ENCODE measurements at places on chromosomes 1 and 21. TPM values are rescaled to one million over a fixed set of nuclear protein-coding genes. Genes with fewer than 3 reads are reported as not detected.

VAV3 gene
- 9.6 TPM for total RNA-seq

- no peak for DNase-seq
Observed at GRCh38 chr1:56644919-56645676, at the start of gene PRKAA2. Gene PRKAA2, plus strand, starts transcription at chr1:56645314. Its CDS starts 74 bp downstream, at chr1:56645388.

- DNase-seq, result no peak
Observed at GRCh38 chr1:3168678-3169077, 99.7 kb downstream of the PRDM16 start.

DNA sequence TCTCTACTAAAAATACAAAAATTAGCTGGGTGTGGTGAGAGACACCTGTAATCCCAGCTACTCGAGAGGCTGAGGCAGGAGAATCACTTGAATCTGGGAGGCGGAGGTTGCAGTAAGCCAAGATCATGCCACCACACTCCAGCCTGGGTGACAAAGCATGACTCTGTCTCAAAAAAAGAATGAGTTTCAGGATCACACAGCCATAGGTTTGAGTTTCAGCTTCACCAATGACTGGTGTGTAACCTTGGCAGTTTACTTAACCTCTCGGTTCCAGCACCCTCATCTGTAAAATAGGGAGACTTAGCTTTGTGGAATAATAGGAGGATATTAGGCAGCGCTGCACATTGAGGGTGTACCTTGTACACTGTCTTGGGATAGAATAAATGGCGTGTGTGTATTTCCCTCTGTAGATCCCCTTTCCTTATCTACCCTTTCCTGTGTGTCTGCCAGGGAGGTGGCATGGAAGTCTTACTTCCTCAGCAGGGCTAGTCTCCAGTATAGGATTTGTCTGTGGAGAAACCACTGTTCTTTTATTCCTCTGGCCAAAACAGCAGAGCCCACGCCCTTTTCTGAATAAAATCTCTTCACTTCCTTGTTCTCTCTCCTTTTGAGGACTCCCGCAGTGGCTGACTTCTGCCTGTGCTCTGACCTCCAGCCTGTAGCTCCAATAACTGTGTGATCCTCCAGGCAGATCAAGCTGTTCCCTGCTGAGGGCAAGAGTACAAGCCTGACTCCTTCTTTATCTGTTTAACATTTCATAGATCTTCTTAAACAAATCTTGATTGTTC, 90.4 kb downstream of the HHAT start:
- DNase-seq, result no peak

DNA sequence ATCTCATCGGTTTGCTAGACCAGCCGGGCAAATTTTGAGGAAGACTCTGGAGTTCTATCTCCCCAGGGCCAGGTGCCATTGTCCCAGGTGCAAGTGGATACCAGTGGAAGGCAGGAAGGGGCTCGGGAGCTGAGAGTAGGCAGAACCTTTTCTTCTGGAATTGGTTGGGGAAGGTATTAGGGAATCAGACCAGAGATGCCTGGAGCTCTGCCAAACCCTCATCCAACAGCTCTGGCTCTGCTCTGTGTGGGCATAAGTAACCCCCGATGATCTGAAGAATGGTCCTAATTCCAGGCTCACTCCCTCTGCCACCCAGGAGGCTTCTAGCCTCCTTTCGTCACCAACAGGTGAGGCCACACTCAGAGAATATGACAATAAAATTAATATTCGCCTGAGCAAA, 69.9 kb downstream of the PGBD5 start:
- DNase-seq, result no peak

DNA sequence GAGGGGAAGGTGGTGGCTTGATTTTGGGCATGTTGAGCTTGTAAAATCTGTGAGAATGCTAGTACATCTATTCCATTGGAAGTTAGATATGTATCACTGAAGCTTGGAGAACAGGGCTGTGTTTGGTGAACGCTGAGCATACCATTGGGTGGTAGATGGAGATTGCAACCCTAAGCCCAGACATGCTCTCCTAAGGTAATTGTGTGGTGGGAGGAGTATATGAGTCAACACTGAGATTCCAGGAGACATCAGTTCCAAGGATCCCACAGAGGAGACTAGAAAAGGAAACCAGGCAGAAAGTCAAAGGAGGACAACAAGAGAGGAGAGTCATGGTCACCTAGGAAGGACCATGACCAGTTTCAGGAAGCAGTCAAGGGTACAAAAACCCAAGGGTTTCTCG, 60.4 kb downstream of the KIF21B start:
- no peak for DNase-seq

DNA sequence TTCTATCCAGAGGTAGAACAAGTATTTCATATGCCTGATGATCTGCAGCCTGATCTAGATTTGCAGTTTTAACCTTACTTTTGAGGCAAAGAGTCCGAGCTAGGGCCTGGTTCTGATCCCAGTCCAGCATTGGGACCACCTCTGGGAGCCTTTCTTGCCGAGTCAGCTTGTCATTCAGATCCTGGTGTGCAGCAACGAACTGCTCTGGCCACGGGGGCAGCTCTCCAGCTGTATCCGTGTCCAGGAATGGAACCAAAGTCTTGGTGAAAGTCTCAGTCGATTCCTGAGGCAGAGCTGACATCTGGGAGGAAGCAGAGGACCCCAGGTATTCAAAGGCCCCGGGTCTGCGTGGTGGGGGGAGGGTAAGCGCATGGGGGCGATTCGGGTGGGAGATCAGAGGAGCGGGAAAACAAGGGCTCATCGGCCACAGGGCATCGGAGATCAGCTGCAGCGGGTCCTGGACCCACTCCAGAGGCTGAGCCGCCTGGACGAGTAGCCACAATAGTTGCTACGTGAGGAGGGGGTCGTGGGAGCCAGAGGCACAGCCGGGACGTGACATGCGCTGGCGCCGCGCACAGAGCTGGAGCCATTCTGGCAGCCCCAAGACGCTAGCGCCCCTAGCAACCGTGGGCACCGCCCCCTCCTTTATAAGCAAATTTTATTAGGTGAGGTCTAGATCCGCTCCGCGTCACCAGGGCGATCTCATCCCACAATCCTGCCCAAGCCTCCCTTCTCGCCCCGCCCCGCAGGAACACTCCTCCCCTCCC, 32.4 kb upstream of the BSDC1 start:
- no peak for DNase-seq

GRCh38 chr21:21688889-21689288, 690.7 kb downstream of the NCAM2 start:
- no peak for DNase-seq
